ENCODE measurements at places on chromosomes 2 and 18. TPM values are rescaled to one million over a fixed set of nuclear protein-coding genes. Genes with fewer than 3 reads are reported as not detected.

FTCDNL1 gene
- total RNA-seq: 2.6 TPM

GRCh38 chr18:36386150-36386920 lies 88.8 kb downstream of the FHOD3 start:
- DNase-seq: no peak

GRCh38 chr2:141317986-141318385 lies 812.8 kb downstream of the LRP1B start:
- DNase-seq: no peak

GRCh38 chr2:233973786-233974185 lies 56.6 kb downstream of the TRPM8 start:
- DNase-seq: no peak
